ENCODE measurements at places on chromosomes 13 and 19.

GRCh38 chr19:45439569-45440258 lies 16.0 kb upstream of the ERCC1 start:
- no peak for DNase-seq

- DNase-seq = no peak
Observed at GRCh38 chr13:50467156-50468110, 376.1 kb downstream of the DLEU7 start.

DNA sequence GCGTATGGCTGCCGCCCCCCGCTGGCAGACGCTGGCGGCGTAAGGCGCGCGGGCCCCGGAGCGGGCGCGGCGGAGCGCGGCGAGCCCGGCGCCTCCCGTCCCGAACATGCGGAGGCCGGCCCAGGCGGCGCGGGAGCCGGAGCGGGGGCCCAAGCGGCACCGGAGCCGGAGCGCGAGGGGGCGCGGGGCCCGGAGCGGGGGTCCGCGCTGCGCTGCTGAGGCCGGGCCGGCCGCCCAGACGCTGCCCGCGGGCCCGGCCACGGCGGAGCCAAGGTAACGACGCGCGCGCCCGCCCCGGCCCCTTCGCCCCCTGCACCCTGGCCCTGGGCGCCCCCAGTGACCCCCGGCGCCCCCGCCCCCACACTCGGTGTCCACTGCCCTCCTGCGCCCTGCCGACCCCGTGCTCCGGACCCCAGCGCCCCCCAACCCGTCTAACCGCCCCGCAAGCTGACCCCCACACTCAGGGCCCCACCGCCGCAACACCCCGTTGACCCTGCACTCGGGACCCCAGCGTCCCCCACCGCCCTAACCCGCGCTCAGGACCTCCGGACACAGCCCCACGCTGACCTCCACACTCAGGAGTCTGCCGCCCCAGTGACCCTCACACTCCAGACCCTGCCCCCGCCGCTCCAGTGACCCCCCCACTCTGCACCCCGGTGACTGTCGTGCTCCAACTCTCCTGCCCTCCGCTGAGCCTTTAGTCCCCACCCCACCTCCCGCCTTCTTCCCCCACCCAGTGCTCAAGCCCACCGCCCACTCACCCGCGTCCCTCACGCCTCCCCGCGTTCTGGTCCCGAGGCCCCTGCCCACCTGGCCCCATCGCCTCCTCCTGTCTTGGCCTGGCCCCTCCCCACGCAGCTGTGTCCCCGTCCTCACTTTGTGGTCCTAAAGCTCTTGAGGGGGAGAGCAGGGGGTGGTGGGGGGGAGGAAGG lies at the start of gene CSNK1G2:
Gene CSNK1G2, plus strand, starts transcription at position 27 of the 932 bp plus-strand sequence. CDS start 28,601 bp downstream, outside the sequence.
- no peak for DNase-seq

DNA sequence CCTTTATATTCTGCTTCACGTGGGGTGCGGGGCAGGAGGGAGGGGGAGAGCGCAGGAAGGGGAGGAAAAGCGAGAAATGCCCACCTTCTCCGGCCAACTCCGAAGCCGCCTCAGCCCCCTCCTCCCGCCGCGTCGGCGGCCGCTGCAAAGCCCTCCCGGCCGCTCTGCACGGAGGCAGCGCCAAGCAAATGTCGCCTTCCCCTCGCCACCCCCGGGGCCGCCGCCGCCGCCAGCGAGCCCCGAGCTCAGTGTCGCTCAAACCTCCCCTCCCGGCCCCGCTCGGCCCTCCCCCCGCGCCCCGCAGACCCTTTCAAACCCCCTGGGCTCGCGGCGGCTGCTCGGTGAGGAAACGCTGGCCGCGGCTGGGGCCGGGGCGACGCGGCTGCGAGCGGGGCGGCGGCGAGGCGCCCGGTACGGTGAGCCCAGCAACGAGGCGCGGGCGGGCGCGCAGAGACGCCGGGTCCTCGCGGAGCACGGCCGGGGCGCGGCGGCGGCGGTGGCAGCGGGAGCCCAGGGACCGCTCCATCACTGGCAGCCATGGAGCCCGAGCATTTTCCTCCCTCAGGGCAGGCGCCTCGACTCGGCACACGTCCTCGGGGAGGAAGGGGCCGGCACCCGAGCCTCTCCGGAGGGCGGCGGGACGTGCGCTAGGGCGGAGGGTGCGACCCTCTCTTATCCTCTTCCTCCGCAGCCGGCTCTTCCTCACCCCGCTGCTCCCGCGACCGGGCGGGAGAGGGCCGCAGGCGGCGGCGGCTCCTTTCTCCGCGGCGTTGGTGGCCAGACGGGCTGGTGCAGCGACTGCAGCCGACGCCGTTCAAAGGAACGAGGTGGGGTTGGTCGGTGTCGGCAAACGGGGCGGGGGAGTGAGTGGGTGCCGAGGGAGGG lies 463 bp upstream of the TSC22D1 start:
- DNase-seq = no peak

DNA sequence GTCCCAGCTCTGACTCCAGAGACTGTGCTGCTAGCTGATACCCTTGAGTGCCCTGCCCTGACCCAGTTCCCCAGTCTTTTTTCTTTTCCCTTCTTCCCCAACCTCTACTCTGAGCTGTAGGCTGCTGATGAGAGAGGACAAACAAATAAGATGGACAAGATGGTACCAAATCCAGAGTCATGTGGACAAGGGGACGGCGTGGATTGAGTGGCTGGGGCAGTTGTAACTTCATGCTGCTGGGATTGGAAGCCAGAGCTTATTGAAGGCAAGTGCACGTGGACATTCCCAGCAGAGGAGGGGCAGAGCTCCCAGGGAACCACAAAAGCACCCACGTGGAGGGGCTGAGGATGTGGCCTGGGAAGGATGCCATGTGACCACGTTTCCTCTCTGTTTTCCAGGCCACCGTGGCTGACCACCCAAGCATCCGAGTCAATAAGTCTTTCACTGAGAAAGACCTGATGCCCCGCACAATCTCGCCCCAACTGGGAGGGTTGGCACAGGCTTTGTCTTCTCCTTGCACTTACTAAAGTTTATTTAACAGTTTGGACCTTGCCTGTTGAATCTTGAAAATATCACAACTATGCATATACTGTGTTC lies 323.3 kb upstream of the ZNF507 start:
- DNase-seq = no peak

DNA sequence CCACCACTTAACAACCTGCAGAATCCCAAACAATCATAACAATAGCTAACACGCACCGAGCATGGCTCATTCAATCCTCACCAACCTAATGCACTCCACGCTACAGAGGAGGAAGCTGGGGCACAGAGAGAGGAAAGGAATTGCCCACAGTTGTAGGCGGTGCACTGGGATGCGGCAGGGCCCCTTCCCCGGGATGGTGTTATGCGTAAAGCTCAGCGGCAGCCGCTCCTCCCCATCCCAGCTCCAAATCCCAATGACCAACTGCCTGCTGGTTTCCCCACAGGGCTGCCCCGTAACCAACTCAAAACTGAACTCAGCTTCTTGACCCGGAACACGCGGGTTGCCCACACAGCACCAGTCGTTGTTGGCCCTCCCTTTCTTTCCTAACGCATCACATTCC lies 42.2 kb downstream of the SERP2 start:
- no peak for DNase-seq

- no peak for DNase-seq
Observed at GRCh38 chr19:34104096-34104495, 68.2 kb upstream of the LSM14A start.

GRCh38 chr13:95833126-95833525 lies 156.2 kb downstream of the DNAJC3 start:
- DNase-seq = no peak

DNA sequence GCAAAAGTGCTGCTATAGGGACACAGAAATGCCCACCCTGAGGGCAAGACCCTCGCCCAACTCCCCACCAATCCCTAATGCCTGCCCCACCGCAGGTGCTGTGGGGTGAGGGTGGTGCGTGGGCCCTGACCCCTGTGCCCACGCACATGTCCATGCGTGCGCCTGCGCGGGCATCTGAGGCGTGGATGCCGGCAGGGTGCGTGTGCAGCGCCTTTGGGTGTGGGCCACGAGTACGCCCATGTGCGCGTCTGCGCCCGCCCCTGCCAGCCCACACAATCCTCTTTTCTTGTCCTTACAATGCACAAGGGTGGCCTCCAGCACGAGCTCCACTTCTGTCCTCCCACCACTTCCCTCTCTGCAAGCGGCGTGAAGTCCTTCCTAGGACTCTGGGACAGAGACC lies 14.3 kb downstream of the FUT6 start:
- DNase-seq = no peak

- DNase-seq = no peak
Observed at GRCh38 chr19:8416796-8417195, 3.7 kb downstream of the MARCHF2 start.

- no peak for DNase-seq
Observed at GRCh38 chr13:86601351-86601750, 802.1 kb upstream of the SLITRK6 start.

- DNase-seq = no peak
Observed at GRCh38 chr13:67223742-67224141, 6.4 kb downstream of the PCDH9 start.

- DNase-seq = no peak
Observed at GRCh38 chr13:38697197-38697596, 10.3 kb downstream of the FREM2 start.

DNA sequence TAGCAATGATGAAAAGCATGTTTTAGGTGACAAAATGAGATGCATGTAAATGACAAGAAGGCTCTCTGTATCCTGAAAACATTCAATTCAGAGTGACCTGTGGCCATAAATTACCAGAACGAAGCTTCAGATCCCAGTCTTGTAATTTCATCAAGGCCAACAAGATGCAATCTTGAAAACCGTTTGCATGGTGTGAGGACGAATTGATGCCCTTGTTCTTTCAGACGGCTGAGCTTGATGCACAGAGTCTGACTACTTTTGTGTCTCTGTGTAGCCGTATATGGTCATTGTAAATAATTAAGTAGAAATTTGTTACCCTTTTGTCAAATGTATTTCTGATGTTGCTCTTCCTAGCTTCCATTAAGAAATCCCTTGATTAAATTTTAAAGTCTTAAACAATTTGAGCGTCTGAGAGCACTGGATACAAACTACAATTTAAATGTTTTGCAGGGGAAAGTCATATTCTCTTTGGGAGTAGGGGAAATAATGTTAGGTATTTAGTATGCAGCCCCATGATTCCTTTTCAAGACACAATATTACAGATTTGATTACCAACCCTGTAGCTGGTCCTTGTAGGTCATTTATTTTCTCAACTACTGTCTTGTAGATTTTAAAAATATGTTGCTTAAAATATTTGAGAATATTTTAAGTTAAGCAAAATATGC lies 125.8 kb upstream of the PCDH9 start:
- no peak for DNase-seq

- DNase-seq = no peak
Observed at GRCh38 chr13:50404769-50405168, 389.5 kb downstream of the KCNRG start.

GRCh38 chr19:49888510-49888824 lies 8.2 kb downstream of the IL4I1 start:
- DNase-seq = no peak

- DNase-seq = no peak
Observed at GRCh38 chr19:4764393-4764660, 27.2 kb upstream of the FEM1A start.
